ENCODE measurements at places on chromosomes 5 and 9.

- peak; percentile 9 for DNase-seq
These were observed 129.0 kb upstream of the ALDH1B1 start for GRCh38 chr9:38263532-38263931.

DNA sequence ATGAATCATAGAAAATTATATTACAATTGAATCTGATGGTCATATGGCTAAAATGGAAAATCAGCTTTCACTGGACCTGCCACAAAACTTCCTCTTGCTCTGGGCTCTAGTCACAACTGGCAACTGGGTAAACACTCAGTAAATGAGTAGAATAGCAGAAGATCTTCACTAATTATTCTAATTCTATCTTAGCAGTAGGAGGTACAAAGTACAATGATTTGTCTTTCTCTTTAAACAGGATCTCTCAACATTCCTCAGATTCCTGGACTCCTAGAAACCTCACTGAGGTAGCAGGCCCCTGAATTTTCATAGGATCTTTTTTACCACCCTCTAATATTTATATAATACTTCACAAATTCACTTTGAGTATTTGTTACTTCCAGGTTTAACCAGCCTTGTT lies 239.9 kb upstream of the SMARCA2 start:
- no peak for DNase-seq

- no peak for DNase-seq
These were observed 131.1 kb downstream of the OLFM1 start for GRCh38 chr9:135218331-135219225.

DNA sequence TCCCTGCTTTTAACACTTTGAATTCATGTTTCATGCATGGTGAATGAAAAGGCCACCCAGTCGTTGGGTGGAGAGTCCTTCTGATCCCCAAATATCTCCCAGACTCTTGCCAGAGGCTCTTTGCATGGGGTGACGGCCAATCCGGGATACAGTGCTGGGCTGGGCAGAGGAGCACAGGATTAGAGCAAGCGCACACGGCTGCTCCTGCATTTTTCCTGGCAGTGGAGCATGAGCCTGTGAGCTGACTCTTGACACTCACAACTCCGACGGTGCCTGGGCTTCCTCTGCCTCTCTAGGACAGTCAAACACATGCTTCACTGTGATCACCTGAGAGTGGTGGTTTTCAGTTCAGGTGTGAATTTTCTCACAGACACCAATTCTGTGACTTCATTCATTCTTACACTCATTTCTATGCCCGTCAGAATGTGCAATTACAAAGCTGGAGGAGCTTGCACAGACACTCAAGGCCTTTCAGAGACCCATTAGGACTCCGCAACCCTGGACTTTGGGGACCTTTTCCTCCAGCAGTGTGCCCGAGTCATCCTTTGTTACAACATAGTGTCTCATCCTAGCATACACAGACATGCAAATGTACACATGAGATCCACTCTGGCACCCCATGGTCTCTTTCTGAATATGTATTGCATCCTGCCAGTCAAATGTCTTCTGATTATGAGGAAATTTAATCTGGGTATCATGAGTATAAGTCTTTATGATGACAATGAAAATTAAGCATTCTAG lies 206.6 kb downstream of the ICE1 start:
- no peak for DNase-seq

GRCh38 chr9:128082151-128082550 lies 14.1 kb downstream of the SLC25A25 start:
- no peak for DNase-seq

DNA sequence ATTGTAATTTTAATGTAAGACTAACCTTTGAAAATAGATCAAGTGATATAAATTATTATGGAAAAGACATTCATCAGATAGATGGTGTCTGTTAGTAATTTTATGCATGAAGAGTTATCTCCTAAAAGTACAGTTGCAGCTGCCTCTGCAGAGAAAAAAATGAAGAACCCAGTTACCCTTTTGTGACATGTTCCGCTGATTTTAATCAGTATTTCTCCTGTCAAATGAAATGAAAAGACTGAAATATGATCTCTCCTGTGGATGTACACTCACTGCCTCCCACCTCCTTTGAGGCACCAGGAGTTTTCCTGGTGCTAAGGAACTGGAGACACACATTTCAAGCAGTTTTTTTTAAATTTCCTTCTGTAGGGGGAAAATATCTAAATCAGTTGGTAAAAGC lies 277.4 kb downstream of the KIF4B start:
- DNase-seq: no peak

DNA sequence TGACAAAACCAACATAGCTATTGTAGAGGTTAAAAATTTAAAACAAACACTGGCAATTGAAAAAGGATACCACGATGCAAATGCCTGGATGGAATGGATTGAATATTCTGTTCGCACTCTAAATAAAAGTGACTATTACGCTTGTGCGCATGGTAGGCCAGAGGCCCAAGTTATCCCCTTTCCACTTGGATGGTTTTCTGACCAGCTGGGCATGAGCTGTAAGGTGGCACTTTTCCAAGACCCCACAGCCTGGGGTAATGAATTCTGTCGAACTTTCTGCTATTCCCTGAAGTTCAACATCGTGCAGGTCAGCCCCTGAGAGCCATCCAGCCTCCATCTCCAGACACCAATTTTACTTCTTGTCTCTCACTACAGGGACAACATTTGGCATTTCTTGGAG lies 5.4 kb upstream of the RNF180 start:
- DNase-seq: no peak

- no peak for DNase-seq
These were observed 28.3 kb downstream of the TCF7 start for GRCh38 chr5:134142806-134143205.

DNA sequence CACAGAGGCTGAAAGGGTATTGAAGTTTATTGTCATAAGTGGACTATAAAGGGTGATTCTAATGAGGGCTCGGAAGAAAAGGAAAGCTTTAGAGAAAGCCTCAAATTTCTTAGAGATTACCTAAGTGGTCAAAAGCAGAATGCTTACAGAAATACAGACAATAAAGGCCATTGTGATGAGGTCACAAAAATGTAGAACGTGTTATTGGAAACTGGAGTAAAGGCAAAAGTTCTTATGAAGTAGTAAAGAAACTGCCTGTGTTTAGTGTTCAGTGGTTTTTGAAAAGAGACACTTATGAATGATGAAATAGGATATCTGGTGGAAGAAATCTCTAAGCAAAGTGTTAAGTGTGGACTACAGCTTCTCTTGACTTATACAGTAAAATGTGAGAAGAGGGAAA lies 726.9 kb downstream of the DNAH5 start:
- no peak for DNase-seq

GRCh38 chr9:112841261-112841660 lies 49.4 kb downstream of the SLC46A2 start:
- DNase-seq: no peak

DNA sequence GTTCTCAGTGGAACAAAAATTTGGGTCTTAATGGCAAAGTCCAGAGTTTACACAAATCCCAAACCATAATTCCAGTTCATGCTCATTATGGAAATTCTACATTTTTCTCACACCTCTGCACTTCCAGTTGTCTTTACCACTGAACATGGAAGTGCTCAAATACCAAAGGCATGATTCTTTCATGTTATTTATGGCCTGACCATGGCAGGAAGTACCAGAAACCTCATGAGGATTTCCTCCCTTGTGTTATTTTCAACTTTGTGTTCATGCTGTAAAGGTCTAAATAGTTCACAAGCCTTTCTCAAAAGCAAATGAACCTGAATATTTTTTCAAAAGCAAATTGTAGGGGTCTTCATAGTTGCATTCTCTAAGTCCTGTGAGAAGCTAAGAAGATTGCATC lies 82.0 kb upstream of the ITGA1 start:
- DNase-seq: no peak

DNA sequence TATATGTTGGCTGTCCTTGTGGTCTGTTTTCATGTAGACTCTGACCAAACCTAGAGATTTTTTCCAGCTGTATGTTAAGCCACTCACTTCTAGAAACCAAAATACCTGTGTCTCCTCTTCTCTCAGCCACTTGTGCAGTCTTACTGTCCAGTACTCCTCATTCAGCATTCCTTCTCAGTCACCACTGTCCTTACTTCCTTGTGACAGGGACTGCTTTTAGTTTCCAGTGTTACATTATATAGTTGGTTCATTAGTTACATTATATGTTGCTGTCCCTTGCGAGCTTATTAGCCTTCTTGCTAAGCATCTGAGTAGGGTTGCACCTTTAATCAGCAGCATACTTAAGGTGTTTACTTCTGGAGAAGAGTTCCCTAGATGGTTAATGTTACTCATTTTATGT lies 4.3 kb downstream of the ATP6V1G1 start:
- DNase-seq: no peak

- DNase-seq: no peak
These were observed 40.4 kb downstream of the MED27 start for GRCh38 chr9:132039284-132039683.

- no peak for DNase-seq
These were observed 223.6 kb downstream of the MLLT3 start for GRCh38 chr9:20398536-20399338.

DNA sequence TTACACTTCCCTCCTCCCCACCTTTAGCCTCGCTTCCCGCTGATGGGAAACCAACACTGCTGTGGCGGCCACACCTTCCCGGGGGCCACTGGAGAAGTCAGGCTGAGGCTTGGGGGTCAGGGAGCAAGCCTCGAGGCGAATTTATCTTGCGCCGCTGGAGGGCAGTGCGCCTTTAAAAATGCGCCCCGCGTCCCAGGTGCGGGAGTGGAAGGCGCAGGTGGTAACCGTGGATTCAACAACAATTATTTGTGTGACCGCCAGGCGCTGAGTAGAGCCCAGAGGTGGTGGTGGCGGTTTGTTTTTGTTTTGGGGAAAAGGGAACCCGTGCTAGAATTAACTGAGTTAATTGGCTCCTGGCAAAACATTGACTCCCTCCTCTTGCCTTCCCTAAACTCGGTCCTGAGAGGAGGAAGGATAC lies 1.1 kb downstream of the CFAP77 start:
- DNase-seq: no peak

- DNase-seq: no peak
These were observed 101.7 kb upstream of the SPATA31D4 start for GRCh38 chr9:81826517-81826906.

GRCh38 chr5:29169886-29170285 lies 2023.6 kb upstream of the CDH6 start:
- no peak for DNase-seq

DNA sequence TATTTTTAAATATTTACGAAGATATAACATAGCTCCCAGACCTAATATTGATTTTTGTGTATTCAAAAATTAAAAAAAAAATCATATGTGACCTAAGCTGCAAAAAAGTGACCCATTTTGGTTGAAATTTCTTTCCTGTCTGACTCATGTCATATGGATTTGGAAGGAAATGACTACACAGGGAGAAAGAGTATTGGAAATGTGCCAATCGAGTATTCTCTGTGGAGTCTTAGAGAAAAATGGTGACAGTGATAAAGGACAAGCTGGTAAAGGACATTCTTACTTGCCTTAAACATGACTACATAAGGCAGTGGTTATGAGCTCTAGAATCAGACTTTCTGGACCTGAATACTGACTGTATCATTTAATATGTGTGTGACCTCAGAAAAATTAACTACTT lies 262.9 kb upstream of the PTPRD start:
- DNase-seq: no peak

GRCh38 chr9:97847474-97848214 lies 5.4 kb upstream of the FOXE1 start:
- no peak for DNase-seq

GRCh38 chr9:133934482-133935232 lies 57.5 kb downstream of the VAV2 start:
- DNase-seq: no peak

DNA sequence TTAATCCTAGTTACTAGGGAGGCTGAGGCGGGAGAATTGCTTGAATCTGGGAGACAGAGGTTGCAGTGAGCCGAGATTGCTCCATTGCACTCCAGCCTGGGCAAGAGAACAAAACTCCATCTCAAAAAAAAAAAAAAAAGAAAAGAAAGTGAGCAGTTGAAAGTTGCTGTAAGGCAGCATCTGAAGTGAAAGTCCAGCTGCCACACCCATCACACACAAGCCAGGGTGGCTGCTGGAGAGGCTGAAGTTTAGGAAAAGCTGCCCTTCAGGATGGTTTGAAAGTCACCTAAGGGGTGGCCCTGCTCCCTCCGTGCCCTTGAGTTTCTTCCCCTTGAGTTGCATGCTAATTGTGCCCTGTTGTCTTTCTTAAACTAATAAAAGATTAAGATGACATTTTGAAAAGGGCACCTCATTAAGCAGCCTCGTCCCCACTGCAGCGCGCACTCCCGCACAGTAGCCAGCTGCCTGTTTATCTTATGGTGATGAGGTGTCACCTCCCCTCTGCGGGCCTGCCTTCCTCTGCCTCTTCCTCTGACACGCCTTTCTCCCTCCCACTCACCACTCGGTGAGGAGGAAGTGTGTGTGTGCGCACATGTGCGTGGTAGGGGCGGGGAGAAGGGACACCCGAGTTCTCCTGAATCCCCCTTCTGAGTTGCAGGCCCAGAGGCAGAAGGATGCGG lies 104.2 kb upstream of the PANK3 start:
- no peak for DNase-seq

GRCh38 chr5:114360357-114360756 lies 1.5 kb upstream of the KCNN2 start:
- DNase-seq: no peak

GRCh38 chr9:71609448-71609830 lies 158.9 kb downstream of the CEMIP2 start:
- DNase-seq: no peak

DNA sequence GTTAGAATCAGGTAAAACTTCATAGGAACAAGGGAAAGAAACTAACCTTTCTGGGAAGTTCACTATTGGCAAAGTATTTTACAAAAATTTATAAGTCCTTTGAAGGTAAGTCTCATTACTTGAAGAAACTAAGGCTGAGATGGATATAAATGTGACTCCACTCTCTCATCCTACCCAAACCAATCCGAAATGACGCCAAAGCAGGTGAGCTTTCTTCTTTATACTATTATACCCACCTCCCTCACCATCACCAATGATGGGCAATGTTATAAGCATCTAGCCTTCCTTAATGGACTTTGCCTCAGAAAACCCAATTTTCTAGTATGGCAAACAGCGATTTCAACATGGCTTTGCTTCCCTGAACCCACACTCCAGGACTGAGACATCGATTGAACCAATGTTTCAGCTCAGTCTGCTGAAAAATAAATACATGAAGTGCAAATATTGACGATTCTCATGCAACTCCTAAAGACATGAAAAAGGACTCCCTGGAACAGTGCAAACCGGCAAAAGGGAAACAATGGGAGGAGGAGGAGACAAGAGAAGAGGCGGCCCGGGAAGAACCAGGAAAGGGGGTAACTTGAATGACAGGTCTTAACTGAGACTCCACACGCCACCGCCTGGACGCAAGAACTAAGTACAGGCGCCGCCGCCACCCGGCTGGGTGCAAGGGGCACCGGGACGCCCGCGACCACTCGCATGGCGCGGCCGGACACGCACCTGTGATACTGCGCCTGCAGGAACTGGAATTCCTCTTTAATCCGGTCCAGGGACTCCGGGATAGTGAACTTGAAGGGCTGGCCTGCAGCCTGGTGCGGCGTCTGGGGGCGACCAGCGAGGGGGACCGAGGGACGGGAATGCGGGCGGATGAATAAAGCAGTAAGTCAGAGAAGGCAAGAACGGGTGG lies 2.5 kb downstream of the TLE1 start:
- DNase-seq: no peak

Measured in HFF-Myc (cell line).